ENCODE measurements at places on chromosomes 12 and 14.

GRCh38 chr14:56195704-56196103, 77.5 kb downstream of the PELI2 start:
- no peak for DNase-seq

DNA sequence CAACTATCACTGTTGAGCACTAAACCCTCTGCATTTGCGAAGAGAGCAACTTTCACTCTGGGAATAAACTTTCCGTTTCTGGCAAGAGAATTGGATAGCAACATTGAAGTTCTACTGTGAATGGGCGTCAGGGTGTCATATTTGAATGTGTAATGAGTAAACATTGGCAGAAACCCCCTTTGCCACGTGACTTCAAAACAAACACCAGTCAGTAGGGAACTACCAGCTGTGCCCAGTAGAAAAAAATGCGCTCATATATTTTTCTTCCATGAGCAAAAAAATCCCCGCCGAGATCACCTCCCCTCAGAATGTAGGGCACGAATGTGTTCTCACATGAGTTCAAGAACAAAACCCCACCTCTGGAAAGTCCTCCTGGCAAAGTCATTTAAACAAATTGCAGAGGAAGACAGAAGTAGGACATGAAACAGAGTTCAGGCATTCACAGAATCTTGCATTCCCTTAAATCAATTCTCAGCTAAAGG, 80.6 kb downstream of the BTG1 start:
- DNase-seq: no peak

DNA sequence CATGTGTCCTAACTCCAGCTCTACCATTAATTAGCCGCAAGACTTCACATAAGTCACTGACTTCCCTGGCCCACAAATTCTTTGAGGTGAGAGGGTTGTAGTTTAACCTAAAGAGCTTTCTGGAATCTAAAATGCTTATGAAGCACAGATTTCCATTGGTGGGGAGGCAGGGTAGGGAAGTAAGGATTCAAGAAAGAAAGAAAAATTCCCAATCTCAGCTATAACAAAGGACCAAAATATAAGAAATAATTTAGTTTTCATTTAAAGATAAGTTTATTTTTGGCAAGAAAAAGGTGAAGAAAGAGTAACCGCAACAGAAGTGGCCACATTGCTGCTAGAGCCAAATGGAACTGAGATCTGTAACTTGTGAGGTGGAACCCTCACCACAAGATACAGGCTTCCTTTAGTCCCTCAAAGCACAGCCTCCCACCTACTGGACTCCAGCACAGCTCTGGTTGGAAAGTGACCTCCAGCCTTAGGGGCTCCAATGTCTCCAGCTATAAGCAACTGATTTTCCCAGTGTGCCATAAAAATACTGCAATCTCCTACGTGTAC, 23.6 kb downstream of the DAD1 start:
- DNase-seq: no peak

DNA sequence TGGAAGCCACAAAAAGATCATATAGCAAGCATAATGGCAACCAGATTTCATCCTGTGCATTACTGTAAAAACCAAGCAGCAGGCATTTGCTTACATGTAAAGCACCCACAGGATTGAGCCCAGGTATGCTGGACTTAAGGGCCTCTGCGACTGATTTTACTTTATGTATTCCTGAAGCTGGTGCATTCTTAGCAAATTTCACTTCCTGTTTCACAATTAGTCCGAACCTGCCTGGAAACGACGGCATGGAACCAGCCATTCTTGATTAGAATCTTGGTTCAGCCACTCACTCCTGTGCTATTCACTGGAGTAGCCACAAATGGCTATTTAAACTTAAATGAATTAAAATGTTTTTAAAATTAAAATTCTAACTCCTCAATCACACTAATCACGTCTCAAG, 239.2 kb downstream of the NUAK1 start:
- DNase-seq: no peak

DNA sequence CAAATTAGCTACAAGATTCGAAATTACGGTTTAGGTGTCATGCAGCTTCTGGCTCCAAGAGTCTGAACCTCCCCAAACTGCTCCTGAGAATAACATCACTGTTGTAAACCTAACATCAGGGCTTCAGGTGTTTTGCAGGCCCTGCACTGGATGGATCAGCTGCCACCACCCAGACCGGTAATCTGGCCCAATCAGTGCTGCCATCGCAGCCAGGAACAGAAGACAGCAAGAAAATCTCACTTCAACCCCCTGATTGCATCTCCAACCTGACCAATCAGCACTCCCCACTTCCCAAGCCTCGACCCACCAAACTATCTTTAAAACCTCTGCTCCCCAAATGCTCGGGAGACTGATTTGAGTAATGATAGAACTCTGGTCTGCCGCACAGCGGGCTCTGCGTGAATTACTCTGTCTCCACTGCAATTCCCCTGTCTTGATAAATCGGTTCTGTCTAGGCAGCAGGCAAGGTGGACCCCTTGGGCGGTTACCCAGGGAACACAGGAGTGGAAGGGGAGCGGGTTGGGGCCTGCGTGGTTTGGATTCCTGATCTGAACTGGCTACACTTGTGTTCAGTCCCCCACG, 268.5 kb upstream of the SFSWAP start:
- no peak for DNase-seq

DNA sequence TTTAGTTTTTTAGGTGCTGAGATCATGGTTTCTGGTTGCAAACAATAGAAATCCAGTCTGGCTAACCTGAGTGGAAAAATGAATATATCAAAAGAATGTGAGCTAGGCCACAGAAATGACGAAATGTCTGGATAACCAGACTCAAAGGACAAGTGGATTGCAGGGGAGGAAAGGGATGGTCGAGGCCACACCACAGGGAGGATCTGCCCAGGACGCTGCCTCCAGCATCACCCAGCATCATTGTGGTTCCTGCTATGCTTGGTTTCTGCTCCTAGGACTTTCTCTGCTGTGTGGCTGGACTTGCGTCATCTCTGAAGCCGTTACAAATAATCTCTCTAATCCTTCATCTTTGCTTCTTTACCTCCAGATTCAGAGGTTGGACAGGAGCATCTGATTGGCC, 80.4 kb downstream of the TTC8 start:
- no peak for DNase-seq

DNA sequence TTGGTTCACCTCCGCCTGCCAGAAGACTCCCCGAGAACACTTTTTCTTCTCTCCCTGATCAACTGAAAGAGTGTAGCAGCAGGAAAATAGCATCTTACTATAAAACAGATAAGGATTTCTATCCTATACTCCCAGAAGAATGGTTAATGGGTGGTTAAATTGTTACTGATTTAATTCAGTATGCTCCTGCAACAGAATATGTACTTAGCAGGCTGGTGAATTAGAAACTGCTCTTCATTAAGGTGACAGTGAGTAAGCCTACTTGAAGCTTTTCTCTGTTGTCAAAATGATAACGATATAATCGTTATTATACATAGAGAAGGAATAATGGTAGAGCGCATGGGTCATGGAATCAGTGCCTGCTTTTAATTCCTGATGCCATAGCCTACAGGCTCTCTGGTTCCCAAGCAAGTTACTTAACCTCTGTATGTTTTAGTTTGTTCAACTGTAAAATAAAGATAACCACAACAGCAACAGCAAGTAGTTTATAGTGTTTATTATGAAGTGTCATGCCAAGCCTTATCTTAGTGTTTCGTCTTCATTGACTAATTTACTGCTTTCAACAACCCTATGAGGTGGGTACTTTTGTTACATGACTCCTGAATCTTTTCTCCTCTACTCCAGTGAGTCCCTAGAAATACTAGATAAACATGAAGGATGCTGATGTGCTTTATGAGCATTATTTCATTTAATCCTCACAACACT, 392.6 kb downstream of the CCDC91 start:
- DNase-seq: no peak

DNA sequence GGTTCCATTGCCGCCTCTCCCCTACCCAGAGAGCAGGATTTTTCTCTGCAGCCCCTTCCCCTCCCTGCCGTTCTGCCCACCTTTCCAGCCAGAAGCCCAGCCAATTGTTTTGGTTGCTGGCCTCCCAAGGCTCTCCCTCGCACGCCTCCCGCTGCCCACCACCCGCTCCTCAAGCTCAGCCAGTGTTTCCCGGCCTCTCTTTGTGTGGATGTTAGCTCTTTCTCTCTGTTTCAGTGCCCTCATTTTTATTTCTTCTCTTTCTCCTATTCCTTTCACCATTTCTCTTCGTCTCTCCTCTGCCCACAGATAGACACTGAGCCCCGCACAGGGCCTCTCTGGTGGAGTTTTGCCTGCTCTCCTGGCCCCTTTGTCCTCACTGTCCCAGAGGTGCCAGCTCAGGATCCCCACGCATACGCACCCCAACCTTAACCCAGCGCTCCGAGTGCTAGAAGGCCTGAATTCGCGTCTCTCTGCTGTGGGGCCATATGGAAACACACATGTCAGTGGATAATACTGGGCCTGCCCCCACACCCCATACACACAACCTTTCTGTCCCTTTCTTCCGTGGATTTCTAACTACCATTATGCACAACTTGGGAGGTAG, 54.9 kb downstream of the SMUG1 start:
- DNase-seq: no peak

GRCh38 chr12:89436062-89436461, 83.8 kb upstream of the DUSP6 start:
- no peak for DNase-seq

DNA sequence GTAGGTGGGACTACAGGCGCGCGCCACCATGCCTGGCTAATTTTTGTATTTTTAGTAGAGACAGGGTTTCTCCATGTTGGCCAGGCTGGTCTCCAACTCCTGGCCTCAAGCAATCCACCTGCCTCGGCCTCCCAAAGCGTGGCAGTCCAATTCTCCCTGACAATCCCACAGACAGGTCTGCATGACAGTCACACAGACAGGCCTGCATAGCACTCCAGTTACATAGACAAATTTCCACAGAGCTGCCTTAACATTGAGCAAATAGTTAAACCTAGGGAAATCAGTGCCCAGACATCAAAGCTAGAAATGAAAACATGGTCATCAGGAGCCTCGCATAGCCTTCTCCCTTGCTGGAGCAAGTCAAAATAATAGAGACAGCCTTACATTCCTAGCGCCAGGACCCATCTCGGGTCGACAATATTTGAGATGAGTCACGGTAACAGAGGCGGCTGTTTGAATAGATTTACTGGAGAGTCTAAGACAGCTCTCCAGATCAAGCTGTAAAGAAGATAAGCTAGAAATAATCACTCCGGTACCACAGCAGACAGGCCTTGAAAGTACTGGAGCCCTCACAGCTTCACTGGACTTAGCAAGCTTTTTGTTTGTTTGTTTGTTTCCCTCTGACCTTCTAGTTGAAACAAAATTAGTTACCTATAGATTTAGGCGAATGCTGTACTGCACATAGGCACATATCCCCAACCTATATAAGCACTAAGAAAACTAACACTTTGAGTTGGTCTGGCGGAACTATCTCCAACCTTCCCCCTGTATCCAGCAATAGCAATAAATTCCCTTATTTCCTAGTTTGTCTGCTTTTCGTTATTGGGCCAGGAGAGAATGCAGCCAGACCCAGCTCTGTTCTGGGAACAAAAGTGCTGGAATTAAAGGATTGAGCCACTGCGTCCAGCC, 23.8 kb upstream of the PYROXD1 start:
- DNase-seq: no peak

GRCh38 chr12:71456990-71457389, 17.4 kb downstream of the LGR5 start:
- DNase-seq: no peak
